Gastroesophageal sphincter (tissue), 4 donors: ENCODE measurements at places on chromosomes 16 and 17.
A peak's percentile ranks its signal among the peaks of the same experiment; 100 is the strongest.

- ATAC-seq: no peak
These were observed 1.1 kb upstream of the TPPP3 start for GRCh38 chr16:67394155-67395104.

GRCh38 chr16:66848172-66848571 is 4.0 kb downstream of the CA7 start:
- no peak for ATAC-seq

GRCh38 chr17:48463526-48463925 is 33.5 kb upstream of the SKAP1 start:
- no peak for ATAC-seq

DNA sequence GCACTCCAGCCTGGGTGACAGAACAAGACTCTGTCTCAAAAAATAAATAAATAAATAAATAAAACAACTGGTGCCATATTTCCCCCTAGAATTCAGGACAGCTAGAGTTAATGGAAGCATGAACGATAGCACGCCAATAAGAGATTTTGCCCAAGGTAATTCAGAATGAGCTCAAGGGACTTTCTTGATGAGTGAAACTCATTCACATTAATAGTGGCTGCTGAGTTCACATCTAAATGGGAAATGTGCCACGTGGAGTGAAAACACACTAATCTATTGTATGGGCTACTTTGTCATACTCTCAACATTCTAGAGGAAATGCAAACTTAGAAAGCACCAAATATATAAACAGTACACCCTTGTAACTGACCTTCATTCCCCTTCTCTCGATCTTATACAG is 47.4 kb upstream of the PSMD7 start:
- ATAC-seq: no peak

DNA sequence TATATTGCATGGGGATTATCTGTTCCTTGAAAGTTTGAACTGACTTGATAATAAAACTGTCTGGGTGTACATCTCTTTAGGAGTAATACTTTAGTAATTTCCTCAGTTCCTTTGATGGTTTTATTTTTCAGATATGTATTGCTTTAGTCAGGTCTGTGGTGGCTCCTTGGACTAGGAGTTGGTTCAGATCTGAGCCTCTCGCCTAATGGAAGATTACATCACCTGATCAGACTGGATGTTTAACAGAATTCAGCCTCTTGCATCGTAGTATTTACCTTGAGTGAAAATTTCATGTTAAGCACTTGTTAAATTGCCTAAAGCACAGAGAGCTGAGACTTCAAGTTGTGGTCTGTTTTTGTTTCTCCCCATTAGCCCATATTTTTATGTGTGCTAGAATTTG is 267.3 kb downstream of the MAP2K4 start:
- ATAC-seq: no peak

GRCh38 chr17:56891751-56892150 is 22.1 kb downstream of the TRIM25 start:
- no peak for ATAC-seq

- no peak for ATAC-seq
These were observed 99.5 kb downstream of the DYNLRB2 start for GRCh38 chr16:80640316-80640715.

- ATAC-seq: peak; percentile 96
These were observed 50.0 kb upstream of the STH start for GRCh38 chr17:45948881-45949624.

DNA sequence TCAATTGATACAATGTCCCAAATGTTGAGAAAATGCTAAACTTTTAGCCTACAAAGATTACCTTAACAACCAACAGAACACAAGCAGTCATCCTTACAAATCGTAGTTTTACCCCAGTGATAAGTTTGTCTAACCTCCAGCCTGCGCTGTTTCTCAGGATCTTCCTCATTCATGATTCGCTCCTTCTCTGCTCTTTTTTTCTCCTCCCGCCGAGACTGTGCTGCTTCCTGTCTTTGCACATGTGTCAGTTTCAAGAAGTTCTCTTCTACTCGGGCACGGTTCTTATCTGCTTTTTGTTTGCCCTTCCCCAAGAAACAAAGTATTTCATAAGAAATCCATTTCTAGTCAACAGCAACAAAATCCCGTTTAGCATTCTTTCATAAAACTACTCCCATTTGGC is 10.2 kb upstream of the STRADA start:
- no peak for ATAC-seq

- ATAC-seq: no peak
These were observed 108.6 kb downstream of the PITPNC1 start for GRCh38 chr17:67485666-67486065.

GRCh38 chr17:16945663-16946218 is 26.2 kb downstream of the TNFRSF13B start:
- ATAC-seq: no peak

- no peak for ATAC-seq
These were observed 179.4 kb upstream of the FOXF1 start for GRCh38 chr16:86330906-86331305.

DNA sequence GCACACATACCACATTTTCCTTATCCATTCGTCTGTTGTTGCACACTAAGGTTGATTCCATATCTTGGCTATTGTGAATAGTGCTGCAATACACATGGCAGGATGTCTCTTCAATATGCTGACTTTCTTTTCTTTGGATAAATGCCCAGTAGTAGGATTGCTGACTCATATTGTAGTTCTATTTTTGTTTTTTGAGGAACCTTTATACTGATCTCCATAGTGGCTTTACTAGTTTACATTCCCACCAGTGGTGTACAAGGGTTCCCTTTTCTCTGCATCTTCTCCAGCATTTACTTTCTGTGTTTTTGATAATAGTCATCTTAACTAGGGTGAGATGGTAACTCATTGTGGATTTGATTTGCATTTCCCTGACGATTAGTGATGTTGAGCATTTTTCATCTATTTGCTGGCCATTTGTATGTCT is 118.1 kb downstream of the STXBP4 start:
- ATAC-seq: no peak

DNA sequence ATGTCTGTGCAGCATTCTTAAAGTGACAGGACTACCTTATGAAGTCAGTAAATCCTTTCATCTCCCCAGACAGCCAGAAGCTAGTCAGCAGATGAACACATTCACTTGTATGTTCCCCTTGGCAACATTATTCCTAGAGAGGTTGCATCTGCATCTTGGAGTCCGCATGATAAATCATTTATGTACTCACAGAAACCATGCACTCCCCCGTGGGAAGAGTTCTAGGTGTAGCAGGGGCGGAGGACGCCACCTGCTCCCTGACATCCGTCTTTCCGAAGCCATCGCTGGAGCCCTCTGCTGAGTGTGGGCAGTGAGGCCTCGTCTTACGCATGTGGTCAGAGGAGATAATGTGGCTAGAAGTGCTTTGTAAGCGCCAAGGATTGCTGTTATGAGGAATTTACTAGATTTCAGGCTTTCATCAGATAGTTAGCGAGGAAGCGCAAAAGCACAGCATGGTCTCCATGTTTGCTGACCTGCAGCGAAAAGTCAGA is 144.5 kb downstream of the RPTOR start:
- ATAC-seq: no peak

- no peak for ATAC-seq
These were observed 56.3 kb downstream of the ABCC12 start for GRCh38 chr16:48099455-48099854.

GRCh38 chr16:52227851-52228250 is 319.1 kb downstream of the TOX3 start:
- no peak for ATAC-seq

GRCh38 chr16:49716339-49716934 is 139.5 kb downstream of the ZNF423 start:
- ATAC-seq: no peak

- ATAC-seq: no peak
These were observed 3.9 kb upstream of the SPATA20 start for GRCh38 chr17:50542795-50543774.

- ATAC-seq: no peak
These were observed 39.3 kb downstream of the IL21R start for GRCh38 chr16:27441276-27441675.

DNA sequence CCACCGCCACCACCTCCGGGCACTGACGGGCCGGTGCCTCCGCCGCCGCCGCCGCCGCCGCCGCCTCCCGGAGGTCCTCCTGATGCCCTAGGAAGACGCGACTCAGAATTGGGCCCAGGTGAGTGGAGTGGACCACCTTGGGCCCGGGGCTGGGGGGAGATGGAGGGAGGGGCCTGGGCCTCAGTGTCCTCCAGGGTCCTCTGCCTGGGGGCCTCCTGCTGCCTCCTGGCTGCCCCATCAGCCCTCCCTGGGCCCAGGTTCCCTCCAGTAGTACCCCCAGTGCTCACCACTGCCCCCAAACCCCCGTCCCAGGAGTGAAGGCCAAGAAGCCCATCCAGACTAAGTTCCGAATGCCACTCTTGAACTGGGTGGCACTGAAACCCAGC is 19.9 kb downstream of the SPATA32 start:
- no peak for ATAC-seq

- no peak for ATAC-seq
These were observed 15.7 kb upstream of the CDH3 start for GRCh38 chr16:68629351-68629910.

DNA sequence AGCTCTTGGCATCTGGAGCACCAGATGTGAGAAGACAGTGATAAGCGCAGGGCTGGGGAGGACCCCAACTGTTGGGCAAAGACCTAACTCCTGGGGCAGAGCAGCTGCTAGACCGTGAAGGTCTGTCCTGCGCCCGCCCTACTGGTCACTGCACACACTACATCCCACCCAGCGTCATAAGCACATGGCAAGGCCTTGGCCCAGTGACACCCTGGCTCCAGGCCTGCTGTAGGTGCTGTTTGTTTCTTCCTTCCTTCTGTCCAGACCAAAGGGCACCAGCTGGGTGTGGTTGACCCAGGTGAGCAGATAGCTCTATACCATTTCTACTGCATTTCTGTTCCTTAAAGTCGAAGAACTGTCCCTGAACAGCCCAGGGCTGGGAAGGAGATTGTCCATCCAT is 6.4 kb downstream of the TRPV3 start:
- no peak for ATAC-seq

DNA sequence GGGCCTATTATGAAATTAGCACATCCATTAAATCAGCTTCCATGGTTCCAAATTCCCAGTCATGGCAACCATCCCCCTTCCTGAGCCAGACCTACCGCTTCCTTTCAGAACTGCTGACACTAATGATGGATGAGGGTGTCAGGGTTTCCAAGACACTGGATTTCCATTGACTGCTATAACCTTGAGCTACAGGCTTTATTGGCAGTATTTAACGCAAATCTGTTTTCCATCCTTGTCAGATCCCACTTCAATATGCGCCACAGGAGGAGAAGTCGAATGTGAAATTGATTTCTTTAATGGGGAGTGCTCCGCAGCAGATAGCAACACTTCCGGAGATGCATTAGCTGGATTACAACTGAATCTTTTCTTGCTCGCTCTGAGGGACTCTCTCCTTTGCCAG is 197.1 kb downstream of the HS3ST4 start:
- ATAC-seq: no peak
